Glutamatergic neuron (in vitro differentiated cells): ENCODE measurements at places on chromosomes 6 and 20. TPM values are rescaled to one million over a fixed set of nuclear protein-coding genes. Genes with fewer than 3 reads are reported as not detected.

ENPP3 gene
- total RNA-seq = not detected

GPRC6A gene
- not detected for total RNA-seq

- H3K27ac ChIP-seq = no peak overlapping the region
- DNase-seq = no peak
- H3K4me1 ChIP-seq = peaks cover 2% of the 10 kb centered on the region
- H3K36me3 ChIP-seq = peaks cover 17% of the 10 kb centered on the region
- H3K27me3 ChIP-seq = peaks cover 7% of the 10 kb centered on the region
These were observed 495.4 kb upstream of the MMS22L start for GRCh38 chr6:97778290-97779038.

GRCh38 chr20:12083269-12083668 is 165.6 kb downstream of the BTBD3 start:
- no peak overlapping the region for H3K4me3 ChIP-seq
- H3K27me3 ChIP-seq = no peaks in the 10 kb centered on the region
- no peak overlapping the region for H3K27ac ChIP-seq
- no peaks in the 10 kb centered on the region for H3K36me3 ChIP-seq
- no peaks in the 10 kb centered on the region for H3K4me1 ChIP-seq
- no peak for DNase-seq
